ENCODE measurements at places on chromosomes 2 and 18. TPM values are rescaled to one million over a fixed set of nuclear protein-coding genes. Genes with fewer than 3 reads are reported as not detected.

DNA sequence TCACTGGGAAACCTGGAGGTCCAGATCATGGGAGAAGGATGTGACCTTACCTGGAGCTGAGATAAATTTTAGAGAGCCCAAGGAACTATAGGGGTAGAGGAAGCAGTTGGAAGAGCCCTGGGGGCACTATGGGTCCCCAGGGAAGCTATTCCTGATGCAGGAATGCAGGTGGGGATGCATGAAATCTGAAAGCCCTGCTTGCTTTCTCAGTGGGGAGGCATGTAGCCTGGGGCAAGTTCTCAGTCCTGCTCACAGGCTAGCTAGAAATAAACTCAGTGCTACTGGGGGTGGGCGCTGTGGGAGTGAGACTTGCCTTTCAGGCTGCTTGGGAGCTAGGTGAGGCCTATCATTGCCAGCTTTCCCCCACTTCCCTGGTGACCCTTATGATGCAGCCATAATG, 499.7 kb downstream of the PTH2R start:
- DNase-seq = no peak

The CXCR1 gene
- total RNA-seq = not detected

The VAMP5 gene
- total RNA-seq = 11.4 TPM

The UGT1A1 gene
- not detected for total RNA-seq

DNA sequence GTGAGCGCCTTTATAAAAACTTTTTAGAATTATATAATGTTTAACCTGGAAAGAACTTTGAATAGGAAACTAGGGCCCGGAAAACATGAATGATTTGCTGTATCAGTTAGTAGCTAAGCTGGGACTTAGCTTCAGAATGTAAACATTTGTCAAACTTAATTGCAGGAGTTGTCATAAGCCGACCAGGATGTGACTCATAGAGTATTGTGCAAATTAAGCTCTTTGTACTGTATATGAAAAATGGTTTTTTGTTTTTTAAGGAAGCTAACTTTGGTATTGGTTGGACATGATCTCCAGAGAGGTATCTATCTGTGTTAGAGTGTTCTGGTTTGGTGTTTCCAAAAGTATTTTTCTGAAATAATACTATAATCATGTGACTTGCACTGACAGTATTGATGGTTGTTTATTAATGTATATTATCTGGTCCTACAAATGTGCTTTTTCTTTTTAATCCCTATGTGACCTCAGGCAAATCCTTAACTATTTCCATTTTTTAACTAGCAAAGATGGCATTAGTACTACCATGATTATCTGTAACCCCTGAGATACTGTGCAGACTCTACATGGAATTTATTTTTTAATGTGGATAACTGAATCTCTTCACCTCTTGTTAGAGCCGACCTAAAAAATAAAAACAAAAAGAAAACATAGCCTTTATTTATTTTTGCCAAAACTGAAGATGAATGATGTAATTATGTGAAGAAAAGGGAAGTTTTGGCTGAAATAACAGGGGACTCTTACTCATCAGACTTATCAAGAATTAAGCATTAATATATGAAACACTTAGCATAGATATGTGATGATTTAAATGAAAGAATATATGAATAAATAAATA, 11.7 kb downstream of the YIPF4 start:
- no peak for DNase-seq

The TP53I3 gene
- total RNA-seq = 6.3 TPM

GRCh38 chr18:74733598-74733997, 135.9 kb downstream of the ZNF407 start:
- no peak for DNase-seq

- DNase-seq = peak; percentile 67
These were observed 18.0 kb downstream of the ARID5A start for GRCh38 chr2:96554293-96555145.

- no peak for DNase-seq
These were observed 12.2 kb upstream of the TPRKB start for GRCh38 chr2:73749314-73749713.

DNA sequence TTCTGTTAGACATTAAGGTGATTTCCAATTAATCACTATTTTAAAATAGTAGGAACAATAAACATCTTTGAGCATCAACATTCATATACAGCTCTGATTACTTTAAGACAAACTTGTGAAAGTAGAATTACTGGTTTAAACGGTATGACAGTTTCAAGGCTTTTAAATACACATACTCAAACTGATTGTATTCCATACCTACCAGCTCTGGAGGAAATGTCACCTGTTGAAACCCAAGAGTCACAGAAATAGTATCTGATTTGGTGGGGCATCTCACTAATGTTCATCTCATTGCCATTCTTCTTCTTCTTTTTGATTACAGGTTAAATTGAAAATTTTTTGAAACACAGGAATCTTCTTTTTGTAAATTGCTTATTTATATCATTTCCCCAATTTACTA, 36.2 kb downstream of the USP40 start:
- DNase-seq = no peak

The NOL4 gene
- not detected for total RNA-seq

DNA sequence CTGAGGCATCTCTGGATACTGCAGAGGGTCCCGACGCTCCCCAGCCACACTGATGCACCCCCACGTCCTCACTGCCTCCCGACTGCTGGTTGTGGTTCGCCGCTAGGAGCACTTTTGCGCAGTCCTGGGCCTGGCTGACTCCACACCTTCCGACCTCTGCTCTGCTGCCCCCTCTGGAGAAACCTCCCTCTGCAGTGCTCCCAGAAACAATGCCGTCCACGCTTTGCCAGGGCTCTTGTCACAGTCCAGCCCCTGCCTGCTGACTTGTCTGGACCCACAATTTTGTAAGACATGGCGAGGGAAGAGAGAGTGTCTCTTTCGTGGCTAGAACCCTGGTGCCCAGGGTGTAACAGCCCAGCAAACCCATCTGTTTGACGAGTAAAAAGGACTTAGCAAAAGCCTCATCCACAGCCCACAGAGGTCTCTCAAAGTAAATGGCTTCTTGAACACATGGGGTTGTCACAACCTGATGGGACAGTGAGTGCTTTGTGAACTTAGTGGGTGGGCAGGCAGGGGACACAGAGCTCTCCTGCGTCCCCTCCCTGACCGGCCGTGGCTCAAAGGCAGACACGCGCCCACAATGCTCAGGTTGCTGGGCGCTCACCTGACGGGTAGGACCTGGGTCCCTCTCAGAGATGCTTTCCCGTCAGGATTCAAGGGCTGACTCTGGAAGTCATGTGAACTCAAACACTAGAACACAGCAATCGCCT, 4.0 kb downstream of the COPS9 start:
- DNase-seq = no peak

DNA sequence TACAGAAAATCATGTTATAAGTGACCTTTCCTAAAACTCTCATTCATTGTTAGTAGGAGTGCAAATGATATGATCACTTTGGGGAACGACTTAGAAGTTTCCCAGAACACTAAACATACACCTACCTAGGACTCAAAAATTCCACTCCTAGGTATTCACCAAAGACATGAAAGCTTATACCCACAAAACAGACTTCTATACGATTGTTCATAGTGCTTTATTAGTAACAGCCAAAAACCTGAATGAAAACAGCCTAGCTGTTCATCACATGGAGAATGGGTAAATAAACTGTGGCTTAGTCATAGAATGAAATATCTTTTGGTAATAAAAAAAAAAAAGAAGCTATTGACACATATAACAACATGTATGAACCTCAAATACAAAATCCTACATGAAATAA, 8.8 kb downstream of the NOL10 start:
- DNase-seq = no peak

DNA sequence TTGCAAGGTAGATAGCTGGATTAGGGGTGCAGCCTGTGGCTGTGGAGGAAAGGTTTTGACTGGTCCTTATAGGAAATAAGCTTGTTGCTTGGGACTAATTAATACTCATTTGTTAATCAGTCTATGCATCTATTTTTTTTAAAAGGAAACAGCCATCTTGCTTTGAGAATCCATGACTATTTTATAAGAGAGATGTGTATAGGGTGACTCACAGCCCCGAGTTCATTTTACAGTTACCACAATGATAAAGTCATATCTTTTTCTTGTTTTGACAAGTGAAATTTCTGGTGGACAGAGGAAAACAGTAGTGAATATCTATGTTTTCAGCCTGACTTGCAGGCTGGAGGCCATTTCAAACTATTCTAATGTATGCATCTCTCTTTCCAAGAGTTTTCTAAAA, 193.5 kb upstream of the CCDC68 start:
- no peak for DNase-seq

The CHN1 gene
- 0.61 TPM for total RNA-seq

GRCh38 chr2:38697116-38697840, 31.4 kb downstream of the GALM start:
- no peak for DNase-seq

DNA sequence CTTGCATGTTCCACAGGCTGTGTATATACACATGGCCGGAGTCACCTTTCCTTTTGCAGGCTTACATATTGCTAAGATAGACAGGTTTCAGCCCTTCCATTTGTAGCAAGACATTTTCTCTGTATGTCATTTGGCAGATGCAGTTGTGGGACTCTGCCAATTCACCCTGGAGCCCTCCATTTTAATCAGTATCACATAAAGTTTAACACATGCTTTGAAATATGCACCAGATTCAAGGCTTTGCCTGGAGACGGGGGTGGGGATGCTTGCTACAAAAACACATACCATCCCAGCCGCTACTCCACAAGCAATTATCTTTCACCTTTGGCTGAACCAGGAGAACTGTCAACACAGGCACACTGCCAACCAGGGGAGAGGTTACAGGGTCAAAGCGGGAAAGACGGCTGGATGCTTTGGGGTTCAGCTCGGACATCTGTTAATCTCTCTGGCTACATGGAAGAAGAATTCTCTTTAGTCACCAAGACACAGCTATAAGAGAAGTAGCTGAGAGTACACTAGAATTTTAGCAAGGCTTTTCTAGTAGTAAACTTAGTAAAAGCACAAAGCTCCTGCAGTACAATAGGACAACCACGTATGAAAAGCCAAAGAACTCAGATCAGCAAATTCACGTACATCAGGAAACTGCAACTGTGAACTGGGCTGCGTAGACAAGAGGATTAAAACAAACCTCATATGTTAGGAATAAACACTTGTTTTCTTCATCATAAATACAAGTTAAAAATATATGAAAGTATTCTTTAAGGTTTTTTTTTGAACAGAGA, 130.9 kb downstream of the EXOC6B start:
- no peak for DNase-seq

GRCh38 chr18:54636217-54636616, 45.2 kb downstream of the DYNAP start:
- no peak for DNase-seq

DNA sequence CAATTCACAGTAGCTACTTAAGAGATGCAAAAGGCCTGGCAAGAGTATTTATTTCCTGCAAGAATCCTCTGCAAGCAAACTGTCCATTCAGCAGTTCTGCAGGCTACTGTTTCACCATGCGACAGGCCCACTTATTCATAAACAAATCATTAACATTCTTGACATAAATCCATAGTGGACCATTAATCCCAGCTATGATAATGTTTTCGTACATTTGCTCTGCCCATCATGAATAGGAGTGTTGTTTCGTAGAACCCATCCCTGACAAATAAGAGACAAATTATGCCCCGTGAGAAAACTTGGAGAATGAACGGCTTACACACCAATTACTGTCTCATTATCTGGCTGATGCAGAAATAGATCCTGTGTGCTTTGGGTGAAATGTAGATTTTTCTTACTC, 65.4 kb downstream of the PID1 start:
- DNase-seq = no peak

The EPHA4 gene
- 23.9 TPM for total RNA-seq

DNA sequence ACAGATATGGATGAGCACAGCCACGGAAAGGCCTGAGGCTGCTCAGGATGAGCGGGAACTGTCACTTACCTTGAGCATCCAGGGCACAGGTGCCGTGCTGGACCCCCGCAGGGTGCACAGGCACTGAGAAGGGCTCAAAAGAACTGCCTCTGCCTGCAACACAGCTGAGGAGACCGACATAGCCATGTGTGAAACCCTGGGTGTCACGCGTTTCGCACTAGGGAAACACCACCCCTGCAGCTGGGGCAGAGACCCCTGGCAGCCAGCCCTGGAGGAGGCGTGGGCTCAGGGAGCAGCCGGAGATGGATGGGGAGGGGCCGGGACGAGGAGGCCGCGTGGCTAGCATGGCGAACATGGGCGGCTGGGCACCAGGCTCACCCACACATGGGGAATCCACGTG, 228.9 kb downstream of the EIPR1 start:
- DNase-seq = no peak

The CCDC85A gene
- not detected for total RNA-seq

DNA sequence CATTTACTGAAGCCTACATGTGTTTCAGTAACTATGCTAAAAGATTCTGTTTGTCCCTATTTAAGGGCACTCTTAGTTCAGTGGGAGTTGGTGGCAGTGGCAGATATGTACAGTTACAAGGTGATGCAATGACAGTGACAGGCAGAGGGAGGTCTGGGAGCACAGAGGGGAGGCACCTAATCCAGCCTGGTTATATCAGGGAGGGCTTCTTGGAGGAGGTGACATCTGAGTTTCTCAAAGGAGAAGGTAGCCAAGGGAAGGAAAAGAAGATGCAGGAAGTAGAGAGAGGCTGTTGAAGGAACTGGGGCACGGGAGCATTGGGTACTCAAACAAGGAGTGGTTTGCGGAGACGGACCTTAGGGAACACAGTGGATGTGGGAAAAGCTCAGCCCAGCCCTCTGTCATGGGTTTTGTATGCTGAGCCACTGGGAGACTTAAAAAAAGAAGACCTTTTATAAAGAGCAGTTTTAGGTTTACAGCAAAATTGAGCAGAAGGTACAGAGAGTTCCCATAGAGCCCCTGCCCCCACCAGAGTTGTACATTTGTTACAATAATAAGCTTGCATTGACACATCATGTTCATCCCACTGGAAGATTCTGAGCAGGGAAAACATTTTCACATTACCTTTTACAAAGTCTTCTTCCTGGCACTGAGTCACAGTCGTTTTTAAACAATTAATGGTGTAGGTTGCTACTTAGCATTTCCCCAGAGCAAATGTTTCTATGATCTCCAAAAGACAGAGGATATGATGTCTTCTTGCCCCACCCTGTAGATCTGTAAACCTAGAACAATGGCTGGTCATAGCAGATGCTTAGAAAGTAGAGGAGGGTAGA, 83.0 kb upstream of the TAF1B start:
- DNase-seq = no peak

DNA sequence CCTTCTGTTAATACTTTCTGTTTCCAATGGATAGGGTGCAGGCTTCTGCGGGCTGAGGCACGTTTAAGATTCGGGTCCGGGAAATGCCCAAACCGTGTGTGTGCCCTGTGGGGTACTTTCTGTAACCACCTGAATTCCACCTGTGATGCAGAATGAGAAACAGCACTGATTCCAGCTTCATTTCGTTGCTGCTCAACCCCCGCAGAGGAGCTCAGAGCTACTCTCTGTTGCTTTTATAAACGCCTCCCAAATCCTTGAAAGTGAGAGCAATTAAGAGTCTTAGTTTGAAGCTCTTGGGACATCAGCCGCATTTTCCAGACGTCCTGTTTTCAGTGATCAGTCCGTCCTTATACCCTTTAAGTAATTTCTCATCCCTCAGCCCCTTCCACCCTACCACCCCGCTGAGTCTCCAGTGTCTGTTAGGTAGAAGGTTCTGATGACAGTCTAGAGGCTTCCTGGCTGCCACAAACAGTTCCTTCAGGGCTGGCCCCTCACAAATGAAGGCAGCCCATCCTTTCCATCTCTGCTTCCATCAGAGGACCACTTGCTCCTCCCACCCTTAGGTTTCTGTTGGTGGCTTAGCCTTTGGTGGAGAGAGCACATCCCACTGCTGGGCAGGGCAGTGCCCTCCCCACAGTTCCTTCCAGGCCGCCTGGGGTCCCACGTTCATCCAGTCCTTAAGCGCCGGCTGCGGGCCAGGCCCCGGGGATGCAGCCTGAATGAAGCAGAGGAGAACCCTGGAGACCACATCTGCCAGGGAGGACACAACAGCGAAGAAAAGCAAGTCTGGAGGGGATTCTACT, 230.1 kb downstream of the SEPTIN10 start:
- DNase-seq = no peak

GRCh38 chr18:34639687-34640086, 70.4 kb upstream of the DTNA start:
- DNase-seq = no peak

Measured in activated B cell treated with CpG ODN at 0.5 μM for 24 hours (primary cell).